ENCODE measurements at places on chromosomes 2 and 18.

GRCh38 chr18:48308755-48309575 lies 100.2 kb downstream of the ZBTB7C start:
- DNase-seq = no peak

GRCh38 chr2:21047141-21048009 lies 3.5 kb upstream of the APOB start:
- no peak for DNase-seq

DNA sequence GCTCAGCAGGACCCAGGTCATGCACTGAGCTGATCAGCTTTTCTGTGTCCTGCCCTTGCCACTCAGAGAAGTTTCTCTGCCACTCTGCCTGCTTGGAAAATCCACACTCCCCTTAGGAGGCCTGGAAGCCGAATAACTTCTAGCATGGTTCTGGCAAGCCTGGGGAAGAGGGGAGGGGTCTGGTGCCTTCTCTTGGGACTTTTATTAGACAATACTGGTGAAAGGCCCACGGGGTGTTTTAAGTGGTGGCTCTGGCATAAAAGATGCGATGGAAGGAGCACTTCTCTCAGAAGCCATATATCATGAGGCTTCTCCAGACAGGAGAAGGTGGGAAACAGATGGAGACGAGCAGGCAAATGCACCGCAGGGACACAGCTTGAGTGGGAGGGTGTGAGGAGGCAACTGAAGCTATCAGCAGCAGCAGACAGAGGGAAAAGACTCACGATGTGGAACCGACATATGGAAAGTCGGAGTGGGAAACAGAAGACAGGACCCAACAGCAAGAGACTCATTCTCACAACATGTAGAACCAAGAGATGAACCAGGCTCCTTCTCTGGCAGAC lies 141.8 kb upstream of the CTNNA2 start:
- DNase-seq = no peak

DNA sequence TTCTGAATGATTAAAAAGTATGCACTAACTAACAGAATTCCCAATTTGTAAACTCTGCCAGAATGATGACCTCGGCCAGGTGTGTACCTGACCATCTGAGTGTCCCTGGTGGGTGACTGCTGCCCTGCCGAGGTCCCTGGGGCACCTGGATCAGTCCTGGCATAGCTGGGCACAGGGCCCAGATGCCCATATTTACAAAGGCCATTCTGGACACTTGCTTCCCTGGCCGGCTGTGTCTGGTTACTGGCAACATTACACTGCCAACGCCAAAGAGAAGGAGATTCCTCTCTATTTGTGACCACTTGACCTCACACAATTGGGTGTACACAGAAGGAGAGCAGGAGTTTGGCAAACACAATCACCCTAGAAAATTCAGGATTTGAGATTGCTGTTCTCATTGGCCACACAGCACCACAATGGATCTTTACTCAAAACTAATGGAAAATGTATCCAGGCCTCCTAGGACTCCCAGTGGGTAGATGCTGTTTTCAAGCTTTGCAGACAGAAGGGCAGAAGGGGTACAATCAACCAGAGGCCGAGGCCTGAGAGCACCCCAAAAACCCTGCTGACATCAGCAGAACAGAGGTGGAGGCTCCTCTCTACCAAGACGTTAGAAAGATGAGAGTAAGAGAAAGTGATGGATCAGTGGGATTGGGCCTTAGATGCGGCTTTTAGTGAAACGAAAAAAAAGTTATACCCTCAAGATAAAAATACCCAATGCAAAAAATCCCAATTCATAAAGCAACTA lies 58.3 kb upstream of the PXDN start:
- DNase-seq = no peak

Data from H9 (cell line).